Activated effector memory CD4-positive, alpha-beta T cell treated with anti-CD3 and anti-CD28 coated beads, Interleukin-2, amount 50 U/mL, for 16 hours (primary cell): ENCODE measurements at places on chromosomes 12 and 14.

- DNase-seq = no peak
Measured at GRCh38 chr14:90758959-90759358, 57.3 kb downstream of the TTC7B start.

GRCh38 chr12:124396544-124397398, 101.9 kb downstream of the RFLNA start:
- no peak for DNase-seq

- no peak for DNase-seq
Measured at GRCh38 chr12:71057330-71057729, 100.5 kb downstream of the TSPAN8 start.

- DNase-seq = no peak
Measured at GRCh38 chr14:93039649-93040315, 75.9 kb downstream of the ITPK1 start.

GRCh38 chr12:61098031-61098580, 1162.1 kb upstream of the USP15 start:
- no peak for DNase-seq

- no peak for DNase-seq
Measured at GRCh38 chr12:52054231-52054832, 3.1 kb downstream of the NR4A1 start.
